NCI-H2171 (cell line): ENCODE measurements at places on chromosomes 3 and 15.

DNA sequence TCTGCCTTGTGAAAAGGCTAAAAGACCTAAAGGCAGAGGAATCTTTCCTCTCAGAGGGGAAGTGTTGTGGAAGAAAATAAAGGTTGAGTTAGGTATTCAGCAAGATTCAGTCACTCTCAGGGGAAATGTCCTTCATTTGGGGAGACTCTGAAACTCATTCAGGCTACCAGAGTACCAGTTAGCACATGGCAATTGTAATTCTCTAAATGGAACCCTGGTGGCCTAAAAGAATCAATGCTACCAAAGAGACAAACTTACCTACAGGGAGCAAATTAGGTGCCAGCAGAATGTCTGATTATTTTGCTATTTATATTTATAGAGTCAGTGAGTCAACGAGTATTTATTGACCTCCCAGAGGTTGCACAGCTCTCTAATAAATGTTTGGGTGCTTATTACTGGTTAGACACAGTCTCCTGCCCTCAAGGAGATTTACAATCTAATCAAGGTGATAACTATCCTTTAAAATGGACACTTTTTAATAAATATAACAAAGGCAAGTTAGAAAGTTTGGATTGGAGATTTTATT lies 33.9 kb upstream of the CDIN1 start:
- no peak for DNase-seq

- DNase-seq = no peak
Observed at GRCh38 chr3:169630852-169631251, 32.7 kb downstream of the MECOM start.

DNA sequence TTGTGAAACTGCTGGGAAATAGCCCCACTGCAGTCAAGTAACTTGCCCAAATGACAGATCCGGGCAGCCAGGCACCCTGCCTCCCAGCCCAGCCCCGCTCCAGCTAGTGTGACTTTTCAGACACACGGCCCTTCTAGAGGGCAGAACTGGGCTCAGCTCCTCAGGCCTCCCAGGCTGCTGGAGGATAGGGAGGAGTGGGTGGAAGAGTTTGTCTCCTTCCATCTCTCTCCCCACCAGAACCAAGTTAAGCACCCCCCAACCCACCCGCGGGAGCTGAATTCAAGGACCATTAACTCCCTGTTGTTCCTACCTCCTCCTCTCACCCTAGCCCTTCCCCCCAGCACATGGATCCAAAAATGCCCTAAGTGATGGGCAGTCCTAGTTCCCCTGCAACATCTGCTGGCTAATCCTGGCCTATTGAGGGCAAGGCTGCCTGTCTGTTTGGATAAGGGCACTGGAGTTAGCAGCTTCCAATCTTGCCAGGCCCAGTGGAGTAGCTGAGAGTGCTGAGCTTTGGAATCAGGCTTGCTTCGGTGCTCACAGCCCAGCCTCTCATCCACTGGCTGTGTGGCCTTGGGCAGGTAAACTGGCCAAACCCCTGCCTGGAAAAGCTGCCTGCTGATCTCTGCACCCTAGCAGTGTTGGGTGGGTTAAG lies 3.1 kb downstream of the CCDC33 start:
- no peak for DNase-seq

DNA sequence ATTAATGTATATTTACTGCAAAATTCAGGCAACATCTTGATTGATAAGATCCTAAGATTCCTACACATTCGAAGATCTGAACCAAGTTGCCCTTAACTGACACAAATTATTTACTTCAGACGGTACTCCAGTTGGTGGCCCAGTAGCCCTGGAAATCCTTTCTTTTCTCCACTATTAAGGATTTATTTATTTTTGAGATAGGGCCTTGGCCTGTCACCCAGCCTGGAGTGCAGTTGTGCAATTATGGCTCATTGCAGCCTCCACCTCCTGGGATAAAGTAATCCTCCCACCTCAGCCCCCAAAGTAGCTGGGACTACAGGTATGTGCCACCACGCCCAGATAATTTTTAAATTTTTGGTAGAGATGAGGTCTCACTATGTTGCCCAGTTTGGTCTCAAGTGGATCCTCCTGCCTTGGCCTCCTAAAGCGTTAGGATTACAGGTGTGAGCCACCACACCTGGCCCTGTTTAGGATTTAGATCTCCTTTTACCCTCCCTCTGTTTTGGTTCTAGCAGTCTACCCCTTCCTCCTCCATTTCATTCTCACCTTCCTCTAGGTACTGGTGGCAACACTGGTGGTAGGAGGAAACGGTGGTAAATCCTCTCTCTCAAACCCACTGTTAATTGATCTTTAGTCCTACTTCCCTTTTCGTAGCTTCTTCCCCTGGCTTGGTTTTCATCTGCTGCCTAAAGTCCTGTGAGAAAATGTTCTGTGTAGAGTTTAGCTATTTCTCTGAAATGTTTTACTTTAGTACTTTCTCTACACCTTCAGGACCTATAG lies 12.7 kb upstream of the ZNF609 start:
- no peak for DNase-seq

GRCh38 chr3:46301122-46301835 lies 52.6 kb upstream of the CCR2 start:
- DNase-seq = no peak

DNA sequence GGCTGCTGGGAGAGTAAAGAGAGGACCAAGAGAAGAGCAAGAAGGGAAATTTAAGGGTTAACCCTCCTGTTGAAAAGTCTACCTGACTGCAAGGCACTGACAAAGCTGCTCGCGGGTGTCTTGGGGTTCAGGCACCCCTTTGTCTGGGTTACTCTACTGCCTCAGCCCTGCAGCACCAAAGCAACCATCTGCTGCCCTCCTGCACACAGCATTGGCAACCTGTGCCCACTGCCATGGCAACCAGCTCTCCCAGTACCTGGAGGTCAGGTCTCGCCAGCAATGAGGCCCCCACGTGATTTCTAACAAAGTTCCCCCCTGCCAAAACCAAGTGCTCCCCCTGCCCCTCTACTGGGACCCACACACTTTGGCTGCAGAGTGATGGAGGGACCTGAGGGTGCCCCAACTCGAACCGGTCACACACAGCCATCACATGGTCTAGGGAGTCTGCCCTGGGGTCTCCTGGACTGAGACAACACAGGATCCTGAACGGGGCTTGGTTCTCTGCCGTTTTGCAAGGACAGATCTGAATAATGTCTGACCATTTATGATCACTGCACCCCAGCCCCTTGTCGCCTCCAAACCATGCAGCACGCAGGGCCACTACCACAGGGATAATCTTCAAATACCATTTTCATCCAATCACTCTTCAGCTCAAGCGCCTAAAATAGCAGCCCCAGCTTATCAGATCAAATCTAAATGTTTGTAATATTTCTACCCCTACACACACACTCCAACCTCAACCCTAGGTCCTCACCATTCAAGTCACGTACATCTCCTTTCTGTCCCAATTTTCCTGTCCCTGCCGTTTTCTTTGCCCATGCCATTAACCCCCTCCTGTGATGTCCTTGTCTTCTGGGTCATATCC lies 50.7 kb downstream of the ADCY5 start:
- DNase-seq = no peak

- no peak for DNase-seq
Observed at GRCh38 chr3:191997093-191997492, 536.1 kb downstream of the PYDC2 start.

- DNase-seq = no peak
Observed at GRCh38 chr3:171574556-171575240, 114.5 kb upstream of the TNIK start.

GRCh38 chr3:49673121-49673714 lies 933 bp upstream of the APEH start:
- no peak for DNase-seq

- no peak for DNase-seq
Observed at GRCh38 chr15:40523611-40524010, 41.2 kb downstream of the CCDC32 start.

DNA sequence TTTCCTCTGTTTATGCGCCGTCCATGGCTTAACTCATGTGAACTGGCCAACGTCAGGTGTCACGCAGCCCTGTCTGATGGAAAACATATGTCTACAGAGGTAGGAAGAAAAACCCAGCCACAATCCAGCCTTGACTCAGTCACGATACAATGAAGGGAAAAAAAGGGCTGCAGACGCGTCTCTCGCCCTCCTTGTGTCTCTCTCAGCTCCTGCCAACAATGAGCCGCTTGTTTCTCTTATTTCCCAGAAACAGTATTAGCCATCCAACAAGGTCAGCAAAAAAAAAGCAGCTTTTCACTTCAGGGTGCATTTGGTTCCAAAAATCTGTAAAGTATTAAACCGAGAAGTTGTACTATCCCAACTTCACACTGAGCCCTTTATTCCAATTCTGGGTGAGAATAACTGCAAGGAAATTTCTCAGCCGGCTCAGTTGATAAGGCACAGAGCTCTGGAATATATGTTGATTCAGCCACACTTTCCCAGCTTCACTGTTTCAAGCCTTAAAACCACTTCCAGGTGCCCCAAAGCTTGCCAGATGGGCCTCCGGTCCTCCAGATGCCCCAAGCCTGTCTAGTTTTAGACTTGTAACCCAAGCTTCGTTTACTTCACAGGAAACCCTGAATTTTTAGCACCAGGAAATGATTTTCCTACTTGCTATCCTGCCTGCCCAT lies 79.4 kb downstream of the TM4SF4 start:
- no peak for DNase-seq

GRCh38 chr15:77819851-77820728 lies 187.4 kb upstream of the LINGO1 start:
- DNase-seq = no peak

- no peak for DNase-seq
Observed at GRCh38 chr3:111967068-111967467, 11.8 kb upstream of the ABHD10 start.

- no peak for DNase-seq
Observed at GRCh38 chr15:38660738-38661137, 96.1 kb upstream of the RASGRP1 start.

GRCh38 chr15:66795851-66796250 lies 93.8 kb downstream of the SMAD6 start:
- no peak for DNase-seq

DNA sequence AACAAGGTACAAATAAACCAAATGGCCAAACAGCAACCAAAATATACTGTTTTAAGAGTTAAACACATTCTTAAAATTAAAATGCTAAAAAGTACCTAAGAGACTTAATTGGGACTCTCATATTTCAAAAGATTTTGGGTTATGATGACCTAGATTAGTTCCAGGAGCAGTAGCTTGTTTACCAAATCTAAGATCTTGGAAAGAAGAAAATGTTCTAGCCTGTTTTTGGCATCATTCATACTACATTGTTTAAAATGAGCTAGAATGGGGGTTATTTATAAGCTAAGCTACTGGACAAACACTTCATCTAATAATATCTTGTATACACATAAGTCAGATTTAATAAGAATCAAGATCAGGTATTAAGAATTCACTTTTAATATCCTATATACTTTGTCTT lies 22.8 kb downstream of the ATOSA start:
- DNase-seq = no peak

DNA sequence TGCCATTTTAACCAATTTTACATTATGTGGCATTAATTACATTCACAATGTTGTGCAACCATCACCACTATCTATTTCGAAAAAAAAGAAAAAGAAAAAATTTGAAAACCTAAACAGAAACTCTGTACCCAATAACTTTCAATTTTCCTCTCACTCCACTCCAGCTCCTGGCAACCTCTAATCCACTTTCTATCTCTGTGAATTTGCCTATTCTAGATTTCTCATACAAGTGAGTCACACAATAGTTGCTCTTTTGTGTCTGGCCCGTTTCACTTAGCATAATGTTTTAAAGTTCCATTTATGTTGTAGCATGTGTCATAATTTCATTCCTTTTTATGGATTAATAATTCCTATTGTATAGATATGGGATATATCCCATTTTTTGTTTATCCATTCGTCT lies 53.3 kb upstream of the TBC1D5 start:
- no peak for DNase-seq

GRCh38 chr3:14570089-14570488 lies 29.9 kb upstream of the GRIP2 start:
- no peak for DNase-seq

- DNase-seq = no peak
Observed at GRCh38 chr3:69033470-69033869, 18.7 kb downstream of the TMF1 start.

DNA sequence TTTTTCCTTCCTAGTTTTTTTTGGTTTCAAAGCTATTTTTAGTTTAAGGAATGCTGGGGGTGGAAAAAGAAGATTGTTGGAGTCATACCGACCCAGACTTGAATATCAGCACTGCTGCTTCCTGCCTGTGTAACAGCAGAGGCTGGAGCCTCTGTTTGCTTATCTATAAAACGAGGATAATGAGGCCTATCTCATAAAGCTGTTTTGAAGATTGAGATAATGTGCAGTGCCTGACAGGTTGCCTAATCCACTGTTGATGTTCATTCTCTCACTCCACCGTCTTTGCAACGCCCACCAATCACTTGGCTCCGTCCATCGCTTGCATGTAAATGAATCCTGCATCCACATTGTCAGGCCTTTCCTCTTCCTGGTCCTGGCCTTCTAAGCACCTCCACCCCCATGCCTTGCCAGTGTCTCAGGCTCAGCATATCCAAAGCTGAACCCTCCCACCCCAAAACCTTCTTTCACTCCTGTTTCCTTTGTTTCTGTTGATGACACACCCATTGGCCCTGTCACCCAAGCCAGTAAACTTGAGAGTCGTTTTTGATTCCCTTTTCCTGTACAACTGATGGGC lies 94.9 kb downstream of the MEX3B start:
- DNase-seq = no peak

DNA sequence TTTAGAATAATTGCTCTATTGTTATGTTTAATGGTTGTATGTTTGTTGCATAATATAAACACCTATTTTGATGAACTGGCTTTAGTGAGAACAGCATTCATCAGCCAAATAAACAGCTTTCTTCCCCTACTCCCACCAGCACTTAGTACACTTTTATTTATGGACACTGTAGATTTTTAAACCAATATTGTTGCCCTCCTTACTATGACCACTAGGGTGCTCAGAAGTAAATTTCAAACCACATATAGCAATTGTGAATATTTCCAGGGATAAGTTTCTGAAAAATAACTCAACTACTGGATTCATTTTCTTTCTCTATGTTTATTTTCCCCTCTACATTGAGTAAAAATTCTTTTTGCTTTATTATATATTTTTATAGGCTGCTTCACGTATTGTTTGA lies 84.7 kb upstream of the PTX3 start:
- no peak for DNase-seq

GRCh38 chr3:42906070-42906847 lies at the start of gene ZNF662:
Gene ZNF662, plus strand, starts transcription at chr3:42906142. Its CDS starts 1,973 bp downstream, at chr3:42908115.
- no peak for DNase-seq

GRCh38 chr3:51593697-51594096 lies 55.2 kb downstream of the RAD54L2 start:
- DNase-seq = no peak

- no peak for DNase-seq
Observed at GRCh38 chr3:149315694-149316093, 17.7 kb downstream of the TM4SF18 start.

DNA sequence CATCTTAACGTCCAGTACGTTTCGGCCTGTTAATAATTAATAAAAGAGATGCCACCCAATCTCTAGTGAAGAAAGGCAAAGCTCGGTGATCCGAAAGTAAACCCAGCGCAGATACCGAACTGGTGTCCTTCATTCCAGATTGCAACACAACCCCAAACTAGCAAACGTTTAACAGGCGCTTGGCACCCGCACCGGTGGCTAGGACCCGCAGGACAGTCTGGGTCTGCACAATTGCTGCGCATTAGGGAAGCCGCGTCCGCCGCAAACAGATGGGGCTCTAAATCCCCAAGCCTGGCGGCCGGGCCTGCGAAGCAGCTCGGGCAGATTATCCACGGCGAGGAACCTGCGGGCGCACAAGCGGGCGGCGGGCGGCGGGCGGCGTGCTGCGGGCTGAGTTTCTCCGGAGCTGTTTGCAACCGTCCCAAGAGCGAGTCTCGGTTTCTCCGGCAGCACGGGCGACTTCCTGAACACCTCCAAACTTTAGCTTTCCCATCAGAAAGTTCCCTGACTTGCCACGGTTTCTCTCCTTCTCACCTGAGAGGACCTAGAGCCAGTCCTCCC lies 112.1 kb upstream of the ICE2 start:
- DNase-seq = peak; percentile 50
